EL (cell line): ENCODE measurements at places on chromosomes 3 and 15.

DNA sequence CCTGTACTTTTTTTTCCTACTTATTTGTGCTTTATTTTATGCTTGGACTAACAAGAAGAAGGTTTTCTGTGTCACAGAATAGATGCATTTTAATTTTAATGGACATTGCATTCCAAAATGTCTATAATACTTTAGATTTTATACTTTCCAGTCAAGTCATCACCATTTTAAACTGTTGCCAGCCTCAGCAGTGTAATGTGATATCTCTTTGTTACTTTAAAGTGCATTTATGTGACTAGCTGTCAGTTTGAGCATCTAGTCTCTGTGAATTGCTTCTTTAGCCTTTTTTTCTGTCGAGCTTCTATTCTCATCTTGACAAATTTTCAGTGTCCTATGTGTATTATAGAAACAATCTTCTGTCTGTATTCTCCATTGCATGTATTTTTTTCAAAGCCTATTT, 511.4 kb upstream of the CBLB start:
- no peak for DNase-seq

DNA sequence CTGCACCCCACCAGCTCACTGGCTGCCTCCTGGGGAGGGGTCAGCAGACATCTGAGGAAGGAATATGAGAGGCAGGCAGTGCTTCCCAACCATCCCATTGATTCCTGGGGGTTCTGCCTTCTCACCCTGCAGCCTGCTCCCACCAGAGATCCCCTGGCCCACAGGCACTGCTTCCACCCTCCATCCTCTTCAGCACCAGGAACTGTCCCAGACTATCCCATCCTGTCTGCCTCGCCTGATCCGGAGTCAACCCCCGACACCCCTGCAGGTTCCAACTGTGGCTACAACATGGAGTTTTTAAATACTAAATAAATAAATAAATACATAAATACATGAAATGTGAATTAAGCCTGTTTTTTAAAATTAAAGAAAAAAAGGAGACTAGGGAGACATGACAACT, 43.6 kb downstream of the CACNA2D2 start:
- DNase-seq, result no peak

DNA sequence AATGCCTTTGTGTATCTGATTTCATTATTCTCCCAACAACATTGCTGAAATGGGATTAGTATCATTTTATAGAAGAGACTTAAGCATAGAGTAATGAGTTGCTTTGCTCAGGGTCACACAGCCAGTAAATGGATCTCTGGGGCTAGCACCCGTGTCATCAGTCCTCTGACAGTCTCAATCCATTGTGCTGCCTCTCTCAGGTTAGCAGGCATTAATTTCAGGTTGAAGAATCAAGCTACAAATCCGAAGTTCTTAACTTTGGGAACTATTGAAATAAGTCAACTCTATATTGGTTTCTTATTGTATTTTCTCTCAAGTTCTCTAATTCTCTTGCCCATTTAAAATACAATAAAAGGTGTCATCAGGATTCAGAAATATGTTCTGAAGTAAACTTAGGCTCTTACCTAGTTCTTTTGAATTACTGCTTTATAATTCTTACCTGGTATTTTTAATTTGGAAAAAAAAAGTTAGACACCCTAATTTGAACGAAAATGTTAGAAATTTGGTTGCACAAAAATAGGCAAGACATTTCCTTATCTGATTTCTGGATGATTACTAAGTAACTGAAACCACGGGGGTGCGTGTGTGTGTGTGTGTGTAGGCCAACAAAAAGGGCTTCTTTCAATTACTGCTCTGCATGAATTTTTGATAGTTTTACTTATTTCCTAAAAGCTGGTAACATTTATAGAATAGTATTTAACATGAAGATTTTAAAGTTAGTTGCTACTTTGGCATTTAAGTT, 189.8 kb downstream of the MBNL1 start:
- no peak for DNase-seq

GRCh38 chr15:91228383-91228782, 128.3 kb downstream of the SV2B start:
- no peak for DNase-seq

- no peak for DNase-seq
These were observed 320.0 kb upstream of the RARB start for GRCh38 chr3:25107918-25108617.

DNA sequence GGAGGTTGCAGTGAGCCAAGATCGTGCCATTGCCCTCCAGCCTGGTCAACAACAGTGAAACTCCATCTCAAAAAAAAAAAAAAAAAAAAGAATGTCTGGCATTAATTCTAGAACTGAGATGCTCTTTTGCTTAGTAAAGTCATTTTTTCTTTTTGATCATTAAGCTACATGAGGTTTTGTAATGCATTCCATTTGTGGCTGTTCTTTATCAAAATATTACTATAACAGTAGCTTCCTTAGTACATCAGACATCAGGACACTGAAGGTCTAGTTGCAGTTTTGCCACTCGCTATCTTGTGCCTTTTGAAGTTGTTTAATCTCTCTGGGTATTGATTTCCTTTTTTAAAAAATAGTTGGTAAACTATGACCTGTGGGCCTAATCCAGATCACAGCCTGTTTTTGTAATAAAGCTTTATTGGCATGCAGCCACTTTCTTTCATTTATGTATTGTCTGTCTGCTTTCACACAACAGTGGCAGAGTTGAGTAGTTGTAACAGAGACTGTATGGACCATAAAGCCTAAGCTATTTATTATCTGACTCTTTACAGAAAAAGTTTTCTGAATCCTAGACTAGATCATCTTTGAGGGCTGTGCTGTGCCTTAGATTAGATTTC, 76.6 kb downstream of the SLC25A26 start:
- no peak for DNase-seq

- peak; percentile 72 for DNase-seq
These were observed 22.6 kb upstream of the FSTL1 start for GRCh38 chr3:120473389-120473788.

GRCh38 chr3:168029705-168030104, 66.0 kb downstream of the GOLIM4 start:
- no peak for DNase-seq

DNA sequence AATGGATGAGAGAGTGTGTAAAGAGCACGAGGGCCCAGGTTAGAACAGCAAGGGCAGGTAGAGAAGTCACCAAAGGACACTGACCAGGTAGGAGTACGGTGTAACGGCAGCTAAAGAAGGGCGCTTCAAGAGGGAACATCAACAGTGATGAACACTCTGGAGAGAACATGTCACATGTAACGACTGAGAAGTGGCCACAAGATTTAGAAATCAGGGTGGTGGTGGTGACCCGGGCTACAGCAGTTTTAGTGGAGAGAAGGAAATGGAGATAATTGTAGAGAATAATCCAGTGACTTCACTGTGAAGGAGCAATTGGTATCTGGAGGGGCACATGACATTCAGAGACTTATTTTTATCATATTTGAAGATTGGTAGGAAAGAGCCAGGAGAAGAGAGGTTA, 1.2 kb upstream of the C15orf40 start:
- no peak for DNase-seq

GRCh38 chr15:90903733-90904536, 833 bp downstream of the MAN2A2 start:
- DNase-seq, result no peak

- no peak for DNase-seq
These were observed 212.5 kb upstream of the UBE2E1 start for GRCh38 chr3:23592961-23593931.

GRCh38 chr3:63979093-63979885, 44.0 kb downstream of the PSMD6 start:
- peak; percentile 53 for DNase-seq
